Stimulated activated naive CD8-positive, alpha-beta T cell treated with anti-CD3 and anti-CD28 coated beads, Interleukin-15, Interleukin-2, amounts not matched to agents 100 U/mL and 50 U/mL, for 24 hours (primary cell): ENCODE measurements at places on chromosomes 1 and 21.

GRCh38 chr1:23625459-23625858 lies 66.1 kb upstream of the RPL11 start:
- DNase-seq = no peak

DNA sequence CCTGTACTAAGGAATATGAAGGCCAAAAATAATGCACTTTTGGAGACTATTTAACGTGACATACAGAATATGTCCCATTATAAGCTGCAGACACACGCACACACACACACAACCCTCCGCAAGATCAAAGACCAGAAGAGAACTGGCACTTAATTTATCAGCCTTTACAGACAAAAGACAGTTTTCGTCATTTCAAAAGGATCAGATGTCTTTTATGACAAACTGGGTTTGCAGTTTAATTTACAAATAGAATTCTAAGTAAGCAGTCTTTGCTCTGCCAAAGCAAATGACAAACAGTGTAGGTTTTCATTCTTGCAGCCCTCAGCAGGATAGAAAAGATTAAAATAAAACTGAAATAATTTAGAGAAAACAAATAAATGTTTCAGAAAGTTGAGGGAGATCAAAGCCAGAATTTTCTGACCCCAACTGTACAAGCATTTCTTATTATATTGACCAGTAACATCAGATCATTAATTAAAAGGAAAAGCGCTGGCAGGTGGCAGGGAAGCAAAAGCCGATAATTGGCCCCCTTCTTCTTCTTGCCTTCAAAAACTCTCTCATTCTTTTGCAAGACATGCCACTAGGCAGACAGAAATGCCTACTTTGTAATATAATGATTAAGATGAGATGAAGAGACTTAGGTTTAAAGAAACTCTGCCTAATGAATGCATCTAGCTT lies 169.0 kb downstream of the DENND1B start:
- DNase-seq = no peak

DNA sequence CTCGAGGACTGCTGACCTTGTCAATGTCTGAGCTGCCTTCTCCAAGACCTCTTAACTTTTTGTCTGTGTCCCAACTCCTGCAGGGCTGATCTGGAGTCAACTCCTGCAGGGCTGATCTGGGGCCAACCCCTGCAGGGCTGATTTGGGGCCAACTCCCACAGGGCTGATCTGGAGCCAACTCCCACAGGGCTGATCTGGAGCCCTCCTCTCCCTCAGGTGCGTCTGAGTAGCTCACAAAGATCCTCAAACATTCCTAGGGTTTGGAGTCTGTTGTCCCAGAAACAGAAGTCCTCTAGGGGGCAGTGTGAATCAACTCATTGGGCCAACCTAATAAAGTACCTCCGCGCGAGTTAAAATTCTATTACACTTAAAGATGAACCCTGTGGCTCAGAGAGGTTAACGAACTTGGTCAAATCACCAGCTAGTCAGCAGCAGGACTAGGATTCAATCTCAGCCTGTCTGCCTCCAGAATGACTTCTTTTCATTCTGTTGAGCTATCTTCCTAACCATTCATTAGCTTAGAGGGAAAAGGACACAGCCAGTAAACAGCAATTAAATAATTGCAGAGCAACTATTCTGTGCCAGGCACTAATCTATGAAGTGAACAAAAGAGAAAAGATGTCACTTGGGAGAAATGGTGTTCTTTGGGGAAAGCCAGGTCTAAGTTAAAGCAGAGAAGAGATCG lies 17.2 kb upstream of the RLF start:
- DNase-seq = peak; percentile 65

GRCh38 chr1:23200883-23201282 lies 16.4 kb downstream of the HTR1D start:
- no peak for DNase-seq

DNA sequence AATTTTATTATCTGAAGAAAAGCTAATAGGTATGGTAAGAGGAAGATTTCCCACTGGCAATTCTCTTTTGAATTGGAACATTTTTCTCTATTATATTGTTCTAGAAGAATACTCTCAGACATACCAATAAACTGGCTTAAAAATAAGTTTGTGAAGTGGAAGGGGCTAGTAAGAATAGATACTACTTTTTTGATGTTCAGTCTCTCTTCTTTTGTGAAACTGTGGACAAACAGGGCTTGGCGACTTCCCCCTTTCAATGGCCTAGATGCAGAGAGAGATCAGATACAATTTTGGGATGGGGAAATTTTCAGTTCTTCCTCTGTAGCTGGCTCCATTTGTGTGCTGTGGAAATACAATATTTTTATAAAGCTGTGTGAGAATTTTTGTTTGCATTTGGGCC lies 2.5 kb downstream of the PBX1 start:
- DNase-seq = no peak

- no peak for DNase-seq
These were observed 329.4 kb upstream of the CHRM3 start for GRCh38 chr1:239056940-239057339.

GRCh38 chr1:116097626-116098025 lies 13.6 kb upstream of the MAB21L3 start:
- no peak for DNase-seq

GRCh38 chr1:166908942-166909341 lies 32.9 kb upstream of the TADA1 start:
- DNase-seq = no peak

- DNase-seq = no peak
These were observed 11.1 kb upstream of the REG4 start for GRCh38 chr1:119822406-119822805.

- no peak for DNase-seq
These were observed at the start of gene FCMR for GRCh38 chr1:206921772-206922265. Gene FCMR, minus strand, starts transcription at chr1:206921941. Its CDS starts 87 bp downstream, at chr1:206921854.

GRCh38 chr1:70930062-70930461 lies 117.6 kb downstream of the PTGER3 start:
- DNase-seq = no peak
